ENCODE measurements at places on chromosomes 1 and 21.

DNA sequence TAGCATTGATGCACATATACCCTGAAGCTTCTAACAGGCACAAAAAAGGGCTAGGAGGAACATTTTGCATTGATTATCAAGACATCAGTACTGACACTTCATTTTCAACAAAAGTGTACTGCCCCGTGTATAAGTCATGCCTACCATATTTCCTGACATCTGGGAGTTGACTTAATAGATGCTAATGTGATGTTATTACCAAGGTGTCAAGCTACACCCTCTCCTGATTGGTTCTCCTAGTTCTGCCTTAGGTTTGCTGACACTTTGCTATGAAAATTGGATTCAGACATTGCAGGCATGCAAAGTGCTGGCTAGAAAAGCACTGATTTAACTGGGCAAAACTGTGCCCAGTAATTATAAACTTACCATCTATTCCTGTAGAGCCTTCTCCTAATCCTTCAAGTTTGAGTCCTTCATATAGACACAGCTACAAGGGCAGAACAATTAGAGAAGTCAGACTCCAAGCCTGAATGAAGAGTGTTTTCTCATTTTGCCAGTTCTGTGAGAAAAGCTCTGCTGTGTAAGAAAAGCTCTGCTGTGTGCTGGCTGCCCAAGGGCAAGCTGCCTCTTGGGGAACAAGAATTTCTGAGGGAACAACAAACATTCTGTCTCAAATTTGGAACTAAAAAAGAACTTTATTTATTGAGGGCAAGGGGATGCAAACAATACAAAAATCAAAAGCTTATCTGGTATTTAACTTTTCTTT is 11.2 kb downstream of the S100A10 start:
- no peak for DNase-seq

DNA sequence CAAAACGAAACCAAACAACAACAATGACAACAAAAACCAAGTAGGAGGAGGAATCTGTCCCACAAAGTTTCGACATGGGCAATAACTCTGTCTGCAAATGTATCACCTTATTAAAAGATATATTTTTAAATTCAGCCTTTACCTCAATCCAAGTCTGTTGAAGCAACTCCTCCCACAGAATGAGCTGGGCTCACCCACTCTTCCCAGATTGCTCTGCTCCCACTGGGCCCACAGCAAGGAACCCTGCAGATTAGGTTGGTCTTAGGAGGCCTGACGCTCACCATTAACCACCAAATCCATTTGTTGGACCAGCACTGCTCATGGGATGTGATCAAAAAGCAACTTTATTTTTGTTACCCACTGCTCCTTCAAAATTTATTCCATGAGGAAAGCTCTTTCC is 114.7 kb upstream of the CDC42BPA start:
- no peak for DNase-seq

- no peak for DNase-seq
These were observed 6.5 kb downstream of the WARS2 start for GRCh38 chr1:119133987-119134386.

DNA sequence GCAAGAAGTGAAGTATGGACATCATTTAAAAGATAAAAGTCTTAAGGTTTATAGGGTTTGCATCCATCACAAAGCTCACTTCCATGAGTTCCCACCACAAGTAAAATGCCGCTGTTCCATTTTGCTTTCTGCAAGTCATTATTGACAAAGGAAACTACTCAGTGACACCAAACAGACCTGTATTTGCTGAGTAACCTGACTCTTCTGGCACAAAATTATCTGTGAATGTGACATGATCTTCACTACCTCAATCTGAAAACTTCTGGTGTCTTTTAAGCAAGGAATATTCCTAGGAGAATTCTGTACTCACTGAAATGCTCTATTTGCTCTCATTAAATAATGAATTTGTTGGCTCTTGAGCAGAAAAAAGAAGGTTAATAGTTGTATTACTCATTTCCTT is 1077.4 kb upstream of the ADGRL4 start:
- no peak for DNase-seq

DNA sequence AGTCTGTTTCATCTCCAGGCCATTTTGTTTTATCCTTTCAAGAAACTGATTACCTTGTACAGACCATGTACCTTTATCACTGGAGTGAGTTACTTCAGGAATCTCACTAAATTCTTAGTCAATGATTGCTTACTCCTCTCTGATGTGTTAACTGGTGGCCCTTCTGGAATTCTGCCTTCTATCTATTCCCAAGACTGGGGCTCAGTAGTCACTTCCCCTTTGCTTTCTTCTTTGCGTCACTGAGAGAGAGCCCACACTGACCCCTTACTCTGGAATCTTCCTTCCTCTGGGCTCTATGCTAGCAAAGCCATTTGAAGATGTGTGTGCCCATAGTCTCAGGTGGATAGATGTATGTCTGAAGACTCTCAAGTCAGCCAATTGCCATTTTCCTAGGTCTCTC is 34.6 kb downstream of the XCL2 start:
- DNase-seq = no peak

GRCh38 chr1:112262316-112262715 is 133.7 kb upstream of the CTTNBP2NL start:
- no peak for DNase-seq

- DNase-seq = no peak
These were observed 4.5 kb downstream of the PRDM15 start for GRCh38 chr21:41874611-41875010.

GRCh38 chr1:209601809-209602657 is 18.5 kb downstream of the CAMK1G start:
- no peak for DNase-seq

GRCh38 chr1:244874974-244875579 is 10.7 kb upstream of the HNRNPU start:
- no peak for DNase-seq

DNA sequence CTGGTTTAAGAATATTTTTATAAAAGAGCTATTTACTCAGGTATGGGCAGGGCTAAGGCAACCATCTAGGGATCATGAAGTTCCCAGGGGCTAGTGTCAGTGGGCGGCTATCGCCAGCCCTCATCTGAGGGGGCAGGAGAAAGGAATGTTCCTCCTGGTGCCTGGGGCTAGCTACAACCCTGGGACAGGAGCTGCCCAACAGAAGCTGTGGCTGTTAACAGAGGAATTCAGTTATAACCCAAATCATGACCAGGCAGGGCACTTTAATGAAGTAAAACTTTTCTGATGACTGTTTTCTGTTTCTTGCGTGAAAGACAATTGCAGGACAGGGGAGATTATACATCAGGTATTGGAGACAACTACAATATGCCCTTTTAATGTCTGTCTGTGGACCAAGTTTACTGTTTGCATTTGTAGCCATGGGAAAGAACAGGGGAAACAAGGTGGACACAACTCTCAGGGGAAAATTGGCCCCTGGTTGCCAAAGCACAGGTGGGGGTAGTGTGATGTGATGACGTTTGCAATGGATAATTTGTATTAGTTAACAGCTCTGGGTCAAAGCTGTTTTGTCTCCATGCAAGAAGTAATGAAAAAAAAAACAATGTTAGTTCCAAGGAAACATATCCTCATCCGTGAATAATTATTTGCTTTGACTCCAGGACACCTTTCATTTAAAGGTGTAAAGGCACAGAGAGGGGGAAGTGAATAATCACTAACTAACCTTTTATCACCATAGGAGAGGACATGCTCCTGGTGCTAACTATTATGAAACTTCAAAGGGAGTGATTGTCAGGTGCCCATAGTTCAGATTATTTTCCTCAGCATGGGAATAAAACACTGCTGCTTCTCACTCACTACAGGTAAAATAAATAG is 105.2 kb downstream of the TSEN15 start:
- DNase-seq = no peak

- DNase-seq = peak; percentile 73
These were observed at the start of gene AXDND1 for GRCh38 chr1:179365342-179366092. AXDND1 (plus strand) TSS chr1:179365971; CDS start chr1:179366510, 539 bp downstream.

- no peak for DNase-seq
These were observed 10.6 kb upstream of the S100A11 start for GRCh38 chr1:152047413-152047729.

- no peak for DNase-seq
These were observed at the start of gene TLCD4 for GRCh38 chr1:95117207-95118066. TLCD4 (plus strand) TSS chr1:95117355; CDS start chr1:95143902, 26,547 bp downstream.

GRCh38 chr1:212098771-212099170 is 63.2 kb downstream of the DTL start:
- no peak for DNase-seq

DNA sequence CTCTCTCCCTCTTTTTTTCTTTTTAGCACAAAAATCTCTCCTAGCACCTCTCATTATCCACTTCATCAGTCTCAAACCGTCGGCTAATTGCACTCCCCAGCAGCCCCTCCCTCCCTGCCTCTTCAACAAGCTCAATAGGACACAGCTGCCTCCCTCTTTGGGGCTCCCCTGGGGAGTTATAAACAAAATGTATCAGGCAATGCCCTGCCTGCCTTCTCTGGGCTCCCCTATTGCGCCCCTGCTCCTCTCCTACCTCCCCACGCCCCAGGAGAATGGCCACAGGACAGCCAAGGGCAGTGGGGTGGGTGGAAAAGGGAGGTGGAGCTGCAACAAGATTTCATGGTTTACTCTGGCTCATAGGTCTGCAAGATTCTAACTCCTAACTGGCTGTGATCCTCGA is 147.1 kb upstream of the GRIK3 start:
- no peak for DNase-seq

DNA sequence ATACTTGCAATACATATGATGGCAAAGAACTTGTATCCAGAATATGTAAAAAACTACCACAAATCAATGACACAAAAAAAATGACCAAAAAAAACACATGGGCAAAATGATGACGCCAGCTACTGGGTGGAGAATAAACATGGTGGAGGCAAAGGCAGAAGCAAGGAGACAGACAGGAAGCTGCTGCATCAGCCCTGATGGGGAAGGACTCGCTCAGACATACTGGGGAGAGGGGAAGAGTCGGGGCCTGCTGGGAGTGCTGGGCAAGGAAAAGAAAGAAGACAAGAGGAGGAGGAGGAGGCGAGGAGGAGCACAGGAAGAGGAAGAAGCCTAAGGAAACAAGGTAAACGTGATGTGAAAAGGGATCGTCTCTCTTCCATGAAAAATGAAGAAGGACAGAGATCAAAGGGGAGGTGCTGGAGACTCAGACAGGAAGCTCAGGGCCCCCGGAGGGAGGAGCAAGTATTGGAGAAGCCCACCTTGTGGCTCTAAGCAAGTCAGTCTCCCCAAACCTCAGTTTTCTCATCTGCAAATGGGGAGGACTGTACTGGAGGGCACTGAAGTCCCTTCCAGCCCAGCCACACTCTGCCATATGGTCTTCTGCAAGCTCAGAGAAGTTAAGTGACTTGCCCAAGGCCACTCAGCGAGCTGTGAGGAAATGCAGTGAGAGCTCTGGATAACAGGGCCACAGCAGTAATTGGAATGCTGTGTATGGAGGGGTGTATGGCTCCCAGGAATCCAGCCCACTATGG is 24.2 kb downstream of the OLFML2B start:
- DNase-seq = no peak

DNA sequence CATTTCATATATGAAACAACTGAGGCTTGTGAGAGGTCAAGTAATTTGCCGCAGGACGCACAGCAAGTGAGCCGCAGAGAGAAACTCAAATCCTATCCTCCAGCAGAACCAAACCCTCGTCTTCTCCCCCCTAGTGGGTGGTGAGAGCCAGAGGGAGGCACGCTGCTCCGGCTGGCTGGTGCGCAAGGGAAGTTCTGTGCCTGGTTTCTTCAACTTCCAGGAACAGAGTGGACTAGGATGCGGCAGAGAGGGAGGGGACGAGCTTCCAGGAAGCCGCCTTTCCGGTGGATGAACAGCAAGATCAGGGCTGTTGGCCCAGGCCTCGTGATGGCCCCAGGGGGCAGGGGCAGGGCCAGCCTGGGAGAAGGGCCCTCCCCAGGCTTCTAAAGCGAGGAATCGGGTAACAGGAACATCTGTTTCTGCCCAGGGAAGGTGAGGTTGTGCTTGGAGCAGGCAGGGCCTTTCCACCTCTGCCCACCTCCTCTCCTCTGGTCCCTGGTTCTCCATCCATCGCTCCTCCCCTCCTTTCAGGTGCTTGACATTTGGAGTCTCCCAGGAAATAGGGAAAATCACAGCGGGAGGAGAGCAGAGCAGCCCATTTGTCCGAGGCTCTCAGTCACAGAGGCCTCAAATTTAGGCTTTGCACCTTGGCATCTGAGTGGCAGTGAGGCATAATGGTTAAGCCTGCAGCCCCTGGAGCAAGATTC is 16.8 kb upstream of the PDIK1L start:
- no peak for DNase-seq

- DNase-seq = no peak
These were observed 1292.2 kb upstream of the TMPRSS15 start for GRCh38 chr21:19695796-19696195.

DNA sequence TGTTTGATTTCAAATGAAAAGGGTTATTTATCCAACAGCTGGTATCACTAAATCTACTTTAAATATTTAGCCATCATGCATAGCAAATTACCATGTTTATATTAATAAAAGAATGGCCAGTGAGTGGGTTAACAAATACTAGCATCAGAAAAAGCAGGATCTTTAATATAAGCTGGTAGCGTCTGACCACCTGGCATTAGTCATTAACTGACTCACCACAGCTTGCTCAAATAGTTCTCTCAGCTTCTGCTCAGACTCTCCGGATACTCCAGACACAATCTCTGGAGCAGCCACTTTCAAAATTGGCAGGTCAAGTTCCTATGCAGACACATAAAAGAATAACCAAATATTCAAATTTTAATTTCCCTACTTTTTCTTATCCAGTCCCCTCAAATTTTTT is 29.6 kb downstream of the NVL start:
- DNase-seq = no peak

DNA sequence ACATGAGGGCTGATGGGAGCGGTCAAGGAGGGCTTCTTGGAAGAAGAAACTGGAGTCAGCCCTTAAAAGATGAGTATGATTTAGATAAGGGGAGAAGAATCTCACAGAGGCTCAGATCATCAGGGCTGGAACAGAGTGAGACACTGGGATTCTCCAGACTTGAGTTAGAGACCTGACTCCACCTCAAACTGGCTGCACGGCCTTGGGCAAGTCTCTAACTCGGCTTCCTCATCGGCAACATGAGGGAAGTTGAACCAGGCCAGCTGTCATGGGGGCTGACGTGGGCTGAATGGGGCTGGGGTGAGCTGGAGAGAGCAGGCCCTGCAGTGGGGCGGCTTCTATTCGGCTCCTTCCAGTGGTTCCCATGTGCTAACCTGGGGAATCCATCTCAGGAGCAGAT is 2.5 kb downstream of the C1QC start:
- no peak for DNase-seq

- no peak for DNase-seq
These were observed 319.2 kb upstream of the SPAG17 start for GRCh38 chr1:118504221-118504644.

DNA sequence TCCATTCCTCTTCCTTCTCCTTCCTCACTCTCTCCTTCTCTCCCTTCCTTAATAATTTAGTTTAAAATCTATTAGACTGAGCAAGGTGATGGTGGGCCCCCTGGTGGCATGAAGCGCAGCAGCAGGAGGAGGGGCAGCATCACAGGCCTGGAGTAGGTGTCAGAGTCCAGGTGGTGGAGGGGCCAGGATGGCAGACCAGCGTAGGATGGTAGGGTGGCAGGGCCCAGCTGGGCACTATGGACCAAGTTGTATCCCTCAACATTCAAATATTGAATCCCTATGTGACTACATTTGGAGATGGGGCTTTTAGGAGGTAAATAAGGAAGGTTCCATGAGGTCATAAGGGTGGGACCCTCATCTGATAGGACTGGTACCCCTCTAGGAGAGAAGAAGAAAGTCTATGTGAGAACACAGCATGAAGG is 61.0 kb downstream of the WDR4 start:
- no peak for DNase-seq
